HS-5 (cell line): ENCODE measurements at places on chromosomes 4 and X.
A peak's percentile ranks its signal among the peaks of the same experiment; 100 is the strongest.

DNA sequence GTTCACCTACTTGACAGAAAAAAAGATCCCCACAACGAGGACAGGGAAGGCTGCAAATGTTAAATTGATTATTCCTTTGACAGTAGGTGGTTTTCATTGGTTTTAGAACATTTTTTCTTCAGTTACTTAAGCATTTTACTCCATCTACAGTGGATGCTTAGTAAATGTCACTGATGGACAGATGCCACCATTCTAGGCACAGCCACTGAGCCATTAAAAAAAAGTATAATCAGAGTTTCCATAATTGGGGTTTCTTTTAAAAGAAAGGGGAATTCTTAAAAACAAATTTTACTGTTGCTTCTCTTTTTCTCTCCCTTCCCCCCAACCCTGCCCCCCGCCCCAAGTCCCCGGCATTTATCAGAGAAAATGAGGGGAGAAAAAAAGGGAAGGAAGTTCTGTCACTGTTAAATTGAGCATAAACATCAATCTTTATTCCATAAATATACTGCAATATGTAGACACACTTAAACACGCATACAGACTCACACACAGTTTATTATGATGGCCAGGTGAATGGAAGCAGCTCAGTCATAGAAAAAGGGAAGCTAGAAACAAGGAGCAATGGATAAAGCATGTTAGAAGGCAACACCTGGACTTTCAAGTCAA is 79.7 kb upstream of the PRPS2 start:
- no peak for DNase-seq

GRCh38 chr4:6548201-6548881 is 26.6 kb upstream of the MAN2B2 start:
- no peak for DNase-seq

- no peak for DNase-seq
These were observed 64.7 kb downstream of the DHX15 start for GRCh38 chr4:24519649-24520048.

GRCh38 chr4:99021386-99021785 is 25.9 kb downstream of the METAP1 start:
- DNase-seq: no peak

- DNase-seq: no peak
These were observed 90.9 kb upstream of the SPRY1 start for GRCh38 chr4:123305736-123306135.

DNA sequence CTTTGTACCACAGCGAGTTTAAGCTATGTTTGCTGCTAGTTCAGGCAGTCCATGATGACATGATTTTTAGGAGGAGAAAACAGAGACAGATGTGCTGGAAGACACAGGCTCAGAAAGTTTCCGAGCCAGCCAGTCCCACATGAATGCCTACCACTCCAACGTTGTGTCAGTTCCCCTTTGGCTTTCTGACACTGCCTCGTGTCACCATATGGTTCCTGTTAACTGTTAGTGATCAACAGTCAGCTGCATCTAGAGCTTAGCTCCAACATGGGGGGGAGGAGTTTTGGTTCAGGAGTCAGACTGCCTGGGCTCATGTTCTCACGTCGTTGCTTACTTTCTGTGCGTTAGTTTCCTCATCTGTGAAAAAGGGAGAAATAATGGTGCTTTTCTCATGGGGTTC is 343.7 kb downstream of the MID1IP1 start:
- DNase-seq: no peak

GRCh38 chr4:4776335-4776734 is 83.1 kb upstream of the MSX1 start:
- DNase-seq: no peak

DNA sequence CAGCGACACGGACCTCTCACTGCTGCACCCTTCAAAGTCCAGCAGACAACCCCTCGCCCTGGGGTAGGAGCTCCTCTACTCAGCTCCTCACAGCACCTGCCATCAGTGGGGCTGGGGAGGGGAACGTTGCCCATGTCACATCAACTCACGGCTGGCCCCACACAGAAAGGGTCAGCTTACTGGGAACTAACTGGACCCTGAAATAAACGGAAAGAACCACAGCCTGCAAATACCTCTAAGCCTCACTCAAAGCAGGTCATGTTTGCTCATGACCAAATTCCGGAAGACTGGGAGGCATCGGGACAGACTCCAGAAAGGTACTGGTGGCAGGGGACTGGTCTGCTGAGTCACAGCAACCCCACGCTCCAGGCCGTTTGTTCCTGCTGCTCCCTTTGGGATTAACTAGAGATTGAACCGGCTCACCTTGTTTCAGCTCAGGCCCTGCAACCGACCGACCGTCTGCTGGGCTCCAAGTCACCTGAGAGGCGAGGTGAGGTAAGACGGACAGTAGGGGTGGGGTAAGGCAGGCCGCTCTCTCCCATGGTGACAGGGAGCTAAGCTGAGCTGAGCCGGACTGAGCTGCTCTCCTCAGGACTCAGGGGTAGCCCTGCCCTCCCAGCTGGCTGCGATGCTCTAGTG is 5.6 kb downstream of the G6PD start:
- DNase-seq: no peak

GRCh38 chr4:93312299-93312698 is 516.3 kb upstream of the ATOH1 start:
- no peak for DNase-seq

DNA sequence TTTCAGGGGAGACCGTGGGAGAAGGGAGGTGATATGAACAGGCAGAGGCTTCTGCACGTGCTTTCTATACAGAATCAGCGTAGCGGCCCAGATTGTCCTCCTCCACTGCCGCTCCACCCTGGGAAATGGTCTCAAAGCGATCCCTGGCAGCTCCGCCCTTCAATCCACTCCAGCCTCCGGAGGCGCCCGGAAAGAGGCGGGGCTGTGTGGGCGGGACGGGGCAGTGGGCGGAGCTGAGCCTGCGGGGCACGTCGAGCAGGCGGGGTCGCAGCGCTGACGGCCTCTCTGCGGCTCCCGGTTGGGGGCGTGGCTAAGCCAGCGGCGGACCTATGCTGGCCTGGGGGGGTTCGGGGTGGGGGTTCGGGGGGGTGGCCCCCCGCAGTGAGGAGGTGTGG is 210 bp upstream of the SMIM10L2A start:
- DNase-seq: peak; percentile 3

DNA sequence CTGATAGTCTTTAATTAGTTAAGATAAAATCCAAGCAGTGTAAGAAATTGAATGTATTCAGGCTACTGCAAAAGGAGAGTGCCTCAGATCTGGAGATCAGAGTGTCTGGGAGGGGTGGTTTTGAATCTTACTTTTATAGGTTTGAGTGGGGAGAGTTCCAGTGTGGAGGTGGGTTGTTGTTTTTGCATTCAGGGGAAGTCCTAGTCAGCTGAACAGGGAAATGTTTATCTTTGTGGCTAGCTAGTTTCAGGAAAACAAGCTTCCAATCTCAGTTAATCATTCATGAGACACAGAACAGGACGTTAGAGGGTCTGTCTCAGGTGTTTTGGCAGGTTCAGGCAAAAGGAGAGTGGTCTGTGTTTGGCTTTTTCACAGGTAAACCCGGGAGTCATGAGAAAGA is 26.0 kb downstream of the ZNF81 start:
- DNase-seq: no peak

DNA sequence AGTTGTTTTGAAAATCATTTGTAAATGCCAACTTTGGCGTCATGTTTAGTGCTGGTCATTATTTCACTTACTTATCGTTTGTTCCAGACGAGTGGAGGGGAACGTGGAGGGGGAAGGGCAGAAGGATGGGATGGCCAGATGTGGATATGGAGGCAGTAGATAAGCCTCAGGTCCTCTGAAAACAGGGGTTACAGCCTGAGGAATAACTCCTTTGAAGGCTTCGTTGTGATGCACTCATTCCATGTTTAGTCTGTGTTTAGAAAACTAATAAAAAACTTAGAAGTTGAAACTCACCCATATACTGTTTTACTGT is 1.1 kb downstream of the MOB1B start:
- no peak for DNase-seq

- DNase-seq: no peak
These were observed 131.2 kb upstream of the STX18 start for GRCh38 chr4:4673070-4673469.

DNA sequence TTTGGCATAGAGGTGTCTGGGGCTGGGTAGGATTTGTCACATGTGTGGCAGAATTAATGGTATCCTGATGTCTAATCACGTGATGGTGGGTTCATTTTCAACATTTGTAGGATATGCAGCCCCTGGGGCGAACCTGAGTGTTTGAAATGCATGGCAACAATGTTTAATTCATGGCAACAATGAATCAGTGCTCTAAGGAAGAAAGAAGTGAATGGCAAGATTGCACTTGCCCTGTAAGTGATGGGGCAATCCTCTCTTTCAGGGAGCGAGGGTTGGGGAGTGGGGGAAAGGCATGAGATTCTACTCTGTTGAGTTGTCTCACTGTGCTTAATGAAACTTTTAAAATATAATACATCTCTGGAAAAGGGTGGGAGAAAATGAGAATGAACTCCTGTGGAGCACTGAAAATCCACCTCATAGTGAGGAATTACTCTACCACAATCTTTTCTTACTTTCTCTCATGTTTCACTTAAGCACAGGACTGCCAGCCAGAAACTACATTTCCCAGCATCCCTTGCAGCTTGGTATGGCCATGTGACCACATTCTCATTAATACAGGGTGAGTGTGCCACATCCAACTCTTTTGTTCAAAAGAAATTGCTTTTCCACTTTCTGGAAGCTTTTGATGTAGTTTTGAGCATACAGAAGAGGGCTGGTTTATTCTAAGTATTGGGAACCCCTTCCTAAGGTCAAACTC is 64.0 kb upstream of the PGM2 start:
- DNase-seq: no peak

GRCh38 chrX:103640401-103641155 is 11.8 kb downstream of the TCEAL1 start:
- no peak for DNase-seq

- no peak for DNase-seq
These were observed 7.4 kb upstream of the HPRT1 start for GRCh38 chrX:134452596-134452995.

GRCh38 chr4:83356899-83357661 is 22.4 kb upstream of the HPSE start:
- peak; percentile 83 for DNase-seq

- no peak for DNase-seq
These were observed 39.3 kb downstream of the DOCK11 start for GRCh38 chrX:118534716-118535493.

- no peak for DNase-seq
These were observed 8.0 kb downstream of the OFD1 start for GRCh38 chrX:13742397-13743176.

- DNase-seq: no peak
These were observed 9.7 kb downstream of the TAF9B start for GRCh38 chrX:78129714-78130113.

DNA sequence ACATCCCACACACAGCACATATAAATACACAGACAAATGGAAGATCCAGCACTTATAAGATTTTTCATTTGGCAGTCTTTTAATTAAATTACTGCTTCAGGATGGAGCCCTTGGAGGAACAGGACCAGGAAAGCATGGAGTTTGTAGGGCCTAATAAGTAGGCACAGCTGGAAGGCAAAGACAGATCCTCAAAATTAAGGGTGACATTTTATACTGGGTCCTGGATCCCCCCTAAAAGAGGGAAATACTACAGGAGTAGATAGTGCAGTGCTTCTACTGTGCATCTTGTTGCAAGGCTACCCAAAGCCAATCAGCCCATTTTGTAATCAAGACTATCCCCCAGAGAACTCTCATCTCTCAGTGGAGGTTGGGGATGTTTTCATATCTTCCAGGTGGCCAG is 1860.7 kb upstream of the PCDH10 start:
- DNase-seq: no peak

DNA sequence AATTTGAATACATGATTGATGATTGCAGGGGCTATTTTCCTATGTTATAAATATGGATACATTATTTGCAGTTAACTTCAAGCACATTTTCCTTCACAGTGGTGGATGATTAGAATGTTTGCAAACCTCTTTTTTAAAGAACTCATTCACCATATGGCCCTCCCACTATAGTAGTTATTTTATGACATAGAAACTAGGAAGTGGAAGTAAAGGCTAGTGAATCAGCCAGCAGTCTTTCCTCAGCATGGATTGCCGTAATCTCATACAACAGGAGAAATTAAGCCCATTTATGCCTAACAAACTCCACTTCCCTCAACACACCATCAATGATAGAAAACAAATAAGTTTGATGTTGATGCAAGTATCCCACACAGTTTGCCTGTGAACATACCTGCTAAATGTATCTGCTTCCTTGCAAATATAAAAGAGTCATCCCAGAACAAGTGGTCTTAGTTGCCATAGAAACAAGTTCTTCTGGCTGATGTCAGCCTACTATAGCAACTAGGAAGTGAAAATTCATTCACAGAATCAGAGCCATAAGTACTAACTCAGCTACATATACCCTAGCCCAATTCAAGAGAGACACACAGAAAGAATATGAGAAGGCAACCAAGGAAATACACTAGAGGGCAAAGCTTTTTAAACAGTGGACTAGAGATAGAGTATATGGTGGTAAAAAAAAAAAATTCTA is 100.9 kb upstream of the RADX start:
- DNase-seq: no peak

DNA sequence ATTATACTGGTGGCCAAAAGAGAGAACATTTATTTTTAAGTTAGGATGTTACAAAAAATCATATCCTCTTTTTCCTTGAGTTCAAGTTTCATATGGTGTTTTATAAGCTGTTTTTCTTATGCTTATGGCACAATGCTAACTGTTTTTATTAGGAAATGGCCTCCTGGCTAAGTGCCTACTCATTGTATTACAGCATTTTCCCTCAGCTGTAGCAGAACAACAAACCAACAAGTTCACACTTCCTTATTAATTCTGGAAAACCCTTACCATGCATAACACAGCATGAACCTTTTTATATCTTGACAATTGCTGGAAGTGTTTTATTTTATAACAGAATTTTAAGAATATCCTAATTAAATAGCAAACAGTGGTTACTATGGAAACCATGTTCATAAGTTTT is 165.8 kb downstream of the GASK1B start:
- no peak for DNase-seq

DNA sequence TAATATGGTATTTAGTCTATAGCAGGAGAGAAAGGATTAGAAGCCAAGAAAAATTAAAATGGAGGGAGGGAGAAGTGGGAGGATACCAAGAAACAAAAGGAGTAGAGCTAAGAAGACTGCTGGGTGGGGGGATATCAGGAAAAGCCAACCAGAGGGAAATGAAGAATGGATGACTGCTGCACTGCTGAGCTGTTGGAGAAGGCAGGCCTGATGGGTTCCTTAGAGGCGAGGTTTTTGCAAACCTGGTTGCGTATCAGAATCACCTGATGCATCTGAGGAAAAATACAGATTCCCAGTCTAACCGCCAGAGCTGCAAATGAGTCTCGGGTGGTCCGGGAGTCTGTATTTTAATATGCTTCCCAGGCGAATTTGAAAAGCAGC is 1.5 kb downstream of the PGRMC1 start:
- no peak for DNase-seq

- DNase-seq: peak; percentile 8
These were observed 576.9 kb upstream of the PCDH10 start for GRCh38 chr4:132572210-132572609.

DNA sequence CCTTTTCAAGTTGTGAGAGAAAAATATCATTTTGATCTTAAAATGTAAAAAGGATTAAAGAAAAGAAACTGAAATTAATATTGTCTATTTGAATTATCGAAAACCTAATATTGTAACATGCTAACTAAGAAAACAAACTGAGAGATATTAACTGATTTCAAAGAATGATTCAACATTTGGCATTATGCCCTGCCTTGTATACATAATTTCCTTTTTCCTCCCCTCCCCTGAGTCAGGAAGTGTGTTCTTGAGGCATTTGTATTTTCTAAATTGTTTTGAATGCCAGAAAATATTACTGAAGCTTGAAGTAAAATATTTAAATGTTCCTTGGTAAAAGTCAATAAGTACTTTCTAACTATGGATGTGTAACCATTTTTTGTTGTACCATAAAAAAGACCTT is 49.4 kb downstream of the RPS6KA3 start:
- DNase-seq: peak; percentile 46

- DNase-seq: no peak
These were observed 12.4 kb downstream of the YIPF6 start for GRCh38 chrX:68511255-68511654.
